AG09309 (cell line): ENCODE measurements at places on chromosomes 3 and 15.

DNA sequence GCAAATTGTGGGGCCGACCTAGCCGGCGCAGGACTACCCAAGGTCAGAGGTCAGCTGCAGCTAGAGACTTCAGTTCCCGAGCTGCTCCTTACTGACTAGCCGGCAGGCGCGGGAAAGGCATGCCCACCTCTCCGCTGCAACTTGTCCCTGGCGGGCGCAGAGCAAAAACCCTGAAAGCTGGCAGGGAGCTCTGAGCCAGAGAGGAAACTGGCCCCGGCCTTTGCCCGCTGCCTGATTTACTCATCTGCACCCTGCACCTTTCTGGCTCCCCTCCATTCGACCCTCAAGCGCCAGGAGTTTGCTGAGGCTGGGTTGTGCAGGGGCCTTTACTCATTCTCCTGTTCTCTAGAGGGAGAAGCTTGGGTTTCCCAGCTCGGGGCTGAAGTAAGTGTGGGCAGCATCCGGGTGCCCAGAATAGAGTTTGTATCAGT lies 1.5 kb downstream of the ZIC4 start:
- no peak for DNase-seq

DNA sequence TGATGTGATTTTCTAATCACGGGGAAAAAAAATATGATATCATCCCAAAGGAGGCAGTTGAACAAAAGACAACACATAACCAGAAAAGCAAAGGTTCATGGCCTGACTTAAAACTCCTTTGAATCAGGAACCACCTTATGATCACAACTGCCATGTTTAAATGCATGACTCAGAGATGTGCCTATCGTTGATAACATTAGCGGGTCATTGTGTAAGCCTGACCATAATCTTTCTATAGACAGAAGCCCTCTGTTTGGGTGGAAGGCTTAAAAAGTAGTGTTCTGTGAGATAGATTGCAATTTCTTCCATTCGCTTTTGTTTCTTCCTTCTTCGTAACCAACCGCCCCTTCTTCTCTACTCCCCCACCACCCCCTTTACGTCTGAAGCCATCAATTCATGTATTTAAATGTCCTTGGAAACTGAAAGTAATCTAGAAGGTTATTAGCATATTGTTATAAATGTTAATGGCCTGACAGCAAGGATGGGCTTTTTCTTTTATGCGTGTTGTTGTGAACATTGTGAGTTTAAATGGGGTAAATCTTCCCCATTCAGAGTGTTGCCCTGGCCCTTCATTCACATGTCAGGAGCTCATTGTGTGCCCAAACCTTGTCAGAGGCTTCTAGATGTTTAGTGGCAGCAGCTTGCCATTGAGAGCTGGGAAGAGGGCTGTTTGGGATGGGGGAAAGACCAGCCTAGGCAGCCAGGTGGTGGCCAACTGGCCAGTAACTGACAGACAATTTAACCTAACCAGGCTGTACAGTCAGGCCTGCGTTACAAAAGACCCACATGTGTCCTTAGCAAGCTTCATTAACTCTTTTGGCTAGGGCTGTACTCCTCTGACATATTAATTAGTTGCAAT lies 64.5 kb downstream of the EPHA3 start:
- DNase-seq, result no peak

DNA sequence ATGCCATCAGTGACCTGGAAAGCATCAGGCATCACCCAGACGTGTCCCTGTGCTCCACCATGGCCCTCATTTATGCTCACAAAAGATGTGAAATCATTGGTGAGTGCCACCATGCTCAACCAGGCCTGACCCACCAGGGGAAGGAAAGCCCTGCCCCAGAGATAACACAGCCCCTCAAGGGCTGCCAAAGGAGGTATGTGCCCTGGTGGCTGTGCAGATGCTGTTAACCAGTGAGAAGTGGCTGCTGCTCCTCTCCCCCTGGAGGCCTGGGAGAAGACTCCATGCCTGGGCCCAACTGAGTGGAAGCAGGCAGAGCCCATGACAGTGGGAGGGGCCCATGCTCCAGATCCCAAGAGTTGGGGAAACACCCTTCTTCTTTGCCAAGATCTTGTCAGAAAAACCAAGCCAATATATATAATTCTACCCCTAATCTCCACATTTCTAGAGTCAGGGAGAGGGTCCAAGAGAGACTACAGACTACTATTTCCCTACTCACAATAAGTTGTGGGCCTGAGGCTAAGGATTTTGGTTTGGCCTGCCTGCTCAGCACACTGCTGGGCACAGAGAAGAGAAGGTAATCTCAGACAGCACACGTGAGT lies 2.7 kb downstream of the TTC21A start:
- DNase-seq, result no peak

DNA sequence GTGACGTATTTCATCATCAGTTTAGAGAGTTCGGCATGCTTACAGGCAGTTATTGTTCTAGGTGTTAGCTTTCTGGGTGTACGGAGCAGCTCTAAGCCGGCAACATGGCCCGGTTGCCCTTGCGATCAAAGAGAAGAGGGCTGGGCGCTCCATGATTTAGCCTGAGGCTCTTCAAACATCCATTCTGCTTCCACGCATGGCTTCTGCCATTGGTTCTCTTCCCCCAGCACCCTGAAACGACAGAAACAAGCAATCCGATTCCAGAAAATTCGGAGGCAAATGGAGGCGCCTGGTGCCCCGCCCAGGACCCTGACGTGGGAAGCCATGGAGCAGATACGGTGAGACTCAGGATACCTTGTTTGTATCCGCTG lies 574 bp downstream of the NGRN start:
- DNase-seq, result no peak

DNA sequence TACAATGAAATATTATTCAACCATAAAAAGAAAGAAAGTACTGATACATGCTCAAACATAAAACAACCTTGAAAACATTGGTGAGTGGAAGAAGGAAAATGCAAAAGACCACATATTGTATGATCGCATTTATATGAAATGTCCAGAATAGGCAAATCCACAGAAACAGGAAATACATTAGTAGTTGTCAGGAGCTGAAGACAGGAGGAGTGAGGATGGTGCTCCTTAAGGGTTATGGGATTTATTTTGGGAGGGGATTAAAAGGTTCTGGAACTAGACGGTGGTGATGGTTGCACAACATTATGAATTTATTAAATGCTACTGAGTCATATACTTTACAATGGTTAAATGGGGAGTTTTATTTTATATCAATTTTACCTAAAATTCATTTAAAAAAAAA lies 12.1 kb upstream of the MAGI1 start:
- no peak for DNase-seq

GRCh38 chr3:128133273-128133883 lies 9.8 kb upstream of the RUVBL1 start:
- no peak for DNase-seq

DNA sequence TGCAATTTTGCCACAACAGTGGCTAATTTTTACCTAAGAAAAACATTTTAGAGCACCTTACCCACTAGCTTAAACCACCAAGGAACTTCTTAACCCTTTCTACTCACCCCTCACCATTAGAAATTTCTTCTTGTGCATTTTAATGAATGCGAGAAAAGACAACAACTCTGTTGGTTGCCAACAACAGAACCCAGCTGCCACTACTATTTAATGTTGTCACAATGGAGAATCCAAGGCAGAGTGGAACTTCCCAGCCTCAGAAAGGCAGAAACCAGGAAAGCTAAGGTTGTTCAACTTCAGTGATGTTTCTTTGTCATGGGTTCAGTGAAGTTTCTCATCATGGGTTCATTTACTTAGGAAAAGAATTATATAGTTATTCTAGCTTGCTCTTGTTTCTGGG lies 325.2 kb upstream of the ARL6 start:
- no peak for DNase-seq

- no peak for DNase-seq
Observed at GRCh38 chr3:3737531-3737930, 61.7 kb upstream of the LRRN1 start.
